ENCODE measurements at places on chromosomes 5 and 9.

- DNase-seq, result no peak
Observed at GRCh38 chr9:137266162-137266527, 11.0 kb downstream of the NELFB start.

DNA sequence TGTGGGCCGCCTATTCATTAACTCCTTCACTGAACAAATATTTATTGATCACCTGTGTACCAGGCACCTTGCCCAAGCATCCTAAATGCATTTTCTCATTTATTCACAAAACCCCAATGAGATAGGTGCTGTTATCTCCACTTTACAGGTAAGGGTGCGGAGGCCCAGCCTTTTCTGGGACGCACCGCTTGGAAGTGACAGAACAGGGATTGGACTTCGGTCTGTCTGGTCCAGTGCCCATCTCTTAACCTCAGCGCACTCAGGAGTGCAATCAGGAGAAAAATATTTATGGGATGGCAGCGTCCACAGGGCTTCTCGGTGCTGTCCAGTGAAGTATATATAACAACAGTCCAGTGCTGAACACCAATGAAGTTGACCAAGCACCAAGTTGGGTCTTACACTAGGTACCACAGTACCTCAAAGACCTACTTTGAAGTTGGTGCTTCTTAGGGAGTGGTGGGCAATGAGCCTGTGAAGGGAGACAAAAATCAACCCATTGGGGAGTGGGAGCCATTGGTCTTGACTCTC lies 18.9 kb upstream of the GARNL3 start:
- no peak for DNase-seq

- no peak for DNase-seq
Observed at GRCh38 chr5:176773408-176774035, 36.8 kb upstream of the UNC5A start.

DNA sequence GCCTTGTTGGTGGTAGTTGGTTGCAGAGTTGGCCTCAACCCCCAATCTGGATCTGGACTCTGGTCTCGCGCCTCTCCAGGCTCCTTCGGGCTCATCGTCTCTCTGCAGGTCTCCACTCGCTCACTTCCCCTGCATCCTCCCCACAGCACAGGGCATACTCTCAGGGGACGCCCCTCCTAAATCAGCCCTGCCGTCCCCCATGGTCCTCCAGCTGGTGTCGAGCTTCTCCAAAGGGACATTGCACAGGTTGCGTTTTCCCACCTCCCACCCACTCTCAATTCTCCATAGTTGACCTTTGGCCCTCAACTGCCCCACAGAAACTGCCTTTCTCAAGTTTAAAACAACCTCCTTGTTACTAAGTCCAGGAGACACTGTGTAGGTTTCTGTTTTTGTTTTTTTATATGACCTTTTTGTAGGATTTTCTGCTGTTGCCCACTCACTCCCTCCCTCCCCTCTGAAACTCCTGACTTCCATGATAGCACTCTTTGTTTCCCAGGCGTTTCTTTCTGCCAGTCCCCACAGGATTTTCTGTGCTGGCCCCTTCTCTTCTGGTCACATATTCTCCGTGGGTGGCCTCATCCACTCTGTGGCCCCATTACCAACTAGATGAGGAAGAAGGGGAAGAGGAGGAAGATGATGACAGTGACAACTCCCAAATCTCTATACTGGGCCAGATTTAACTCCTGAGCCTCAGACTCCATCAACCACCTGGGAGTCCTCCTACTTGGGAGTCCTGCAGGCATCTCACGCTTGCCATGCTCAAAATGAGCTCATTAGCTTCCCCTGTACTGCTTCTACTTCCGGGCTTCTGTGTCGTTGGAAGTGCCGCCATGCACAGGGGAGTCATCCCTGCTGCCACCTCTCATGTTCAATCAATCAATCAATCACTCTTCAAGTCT lies 50.3 kb downstream of the ALG2 start:
- no peak for DNase-seq

- no peak for DNase-seq
Observed at GRCh38 chr5:151740958-151741373, 17.5 kb downstream of the ATOX1 start.

DNA sequence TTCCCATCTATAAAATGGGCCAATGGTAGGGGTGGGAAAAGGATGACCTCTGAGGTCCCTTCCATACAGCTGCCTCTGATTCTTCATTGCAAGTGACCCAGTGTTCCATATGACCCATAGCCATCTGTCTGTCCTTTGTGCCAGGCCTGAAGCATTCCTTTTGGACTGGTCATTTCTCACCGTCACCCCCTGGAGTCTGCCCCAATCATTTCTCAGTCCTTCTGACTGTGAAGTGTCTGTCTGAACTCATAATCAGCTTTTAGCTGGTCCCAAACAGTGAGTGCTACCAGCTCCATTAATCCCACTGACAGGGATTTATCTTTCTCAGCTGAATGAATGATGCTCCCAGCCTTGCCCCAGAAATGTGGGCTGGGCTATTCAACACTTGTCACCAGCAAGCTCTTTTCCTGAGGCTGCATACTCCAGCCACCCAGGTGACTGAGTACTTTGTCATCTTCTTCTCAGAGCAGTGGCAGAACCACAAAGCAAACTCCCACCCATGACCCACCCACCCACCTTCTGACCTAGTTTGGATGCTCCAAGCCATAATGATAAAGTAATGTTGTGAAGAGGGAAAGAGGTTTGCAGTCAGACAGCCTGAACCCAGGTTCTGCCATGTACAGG lies 37.4 kb downstream of the KCNIP1 start:
- DNase-seq, result no peak

DNA sequence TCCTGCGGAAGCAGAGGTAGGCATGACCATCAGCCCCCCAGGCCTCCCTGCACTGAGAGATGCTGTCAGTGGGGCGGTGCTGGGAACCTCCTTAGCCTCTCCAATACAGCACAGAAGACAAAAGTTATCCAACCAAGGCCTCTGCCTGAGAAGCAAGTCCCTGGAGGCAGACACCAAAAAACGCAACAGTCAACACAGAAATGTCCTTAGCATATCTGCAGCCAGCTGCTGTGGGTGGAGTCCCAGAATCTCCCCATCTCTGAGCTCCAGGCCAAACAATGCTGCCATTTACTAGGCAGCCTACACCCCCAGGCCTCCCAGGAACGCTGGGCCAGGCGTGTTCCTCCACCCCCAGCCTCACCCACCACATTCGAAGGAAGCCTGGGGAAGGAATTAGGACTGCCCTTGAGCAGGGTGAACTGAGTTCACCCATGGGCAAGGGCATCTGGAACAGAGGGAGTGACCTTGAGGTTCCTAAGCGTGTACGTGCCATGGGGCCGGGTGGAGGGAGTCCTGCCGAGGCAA lies 43.7 kb downstream of the STK10 start:
- peak; percentile 68 for DNase-seq

- DNase-seq, result peak; percentile 5
Observed at GRCh38 chr5:150052956-150053712, 33.2 kb downstream of the CSF1R start.

DNA sequence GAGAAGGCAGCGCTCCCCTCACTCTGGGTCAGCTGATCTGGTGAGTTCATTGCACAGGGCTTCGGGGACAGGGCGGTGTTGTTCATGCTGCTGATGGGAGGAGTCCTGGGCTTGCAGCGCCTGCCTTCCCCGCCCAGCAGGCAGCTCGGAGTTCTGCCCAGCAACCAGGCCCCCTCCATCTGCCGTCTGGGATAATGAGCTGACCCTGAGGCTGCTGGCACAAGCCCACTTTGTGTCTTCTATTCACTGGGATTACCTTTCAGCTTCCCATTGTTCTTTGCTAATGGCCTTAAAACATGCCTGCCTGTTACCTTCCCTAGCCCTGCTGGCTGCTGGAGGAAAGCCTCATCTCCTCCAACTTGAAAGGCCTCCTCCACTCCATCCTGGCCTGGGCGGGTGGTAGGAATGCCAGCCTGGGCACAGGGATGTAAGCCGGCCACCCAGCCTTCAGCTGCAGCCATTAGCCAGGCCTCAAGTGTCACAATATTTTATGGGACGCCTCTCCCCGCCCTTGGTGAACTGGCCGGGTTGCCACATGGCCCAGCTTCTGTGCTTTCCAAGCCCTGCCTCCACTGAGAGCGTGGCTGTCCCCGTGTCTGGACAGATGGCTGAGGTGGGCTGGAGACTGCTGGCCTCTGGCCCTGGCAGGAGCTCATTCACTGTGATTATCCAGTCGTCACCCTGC lies 70.4 kb downstream of the GADD45G start:
- peak; percentile 89 for DNase-seq

DNA sequence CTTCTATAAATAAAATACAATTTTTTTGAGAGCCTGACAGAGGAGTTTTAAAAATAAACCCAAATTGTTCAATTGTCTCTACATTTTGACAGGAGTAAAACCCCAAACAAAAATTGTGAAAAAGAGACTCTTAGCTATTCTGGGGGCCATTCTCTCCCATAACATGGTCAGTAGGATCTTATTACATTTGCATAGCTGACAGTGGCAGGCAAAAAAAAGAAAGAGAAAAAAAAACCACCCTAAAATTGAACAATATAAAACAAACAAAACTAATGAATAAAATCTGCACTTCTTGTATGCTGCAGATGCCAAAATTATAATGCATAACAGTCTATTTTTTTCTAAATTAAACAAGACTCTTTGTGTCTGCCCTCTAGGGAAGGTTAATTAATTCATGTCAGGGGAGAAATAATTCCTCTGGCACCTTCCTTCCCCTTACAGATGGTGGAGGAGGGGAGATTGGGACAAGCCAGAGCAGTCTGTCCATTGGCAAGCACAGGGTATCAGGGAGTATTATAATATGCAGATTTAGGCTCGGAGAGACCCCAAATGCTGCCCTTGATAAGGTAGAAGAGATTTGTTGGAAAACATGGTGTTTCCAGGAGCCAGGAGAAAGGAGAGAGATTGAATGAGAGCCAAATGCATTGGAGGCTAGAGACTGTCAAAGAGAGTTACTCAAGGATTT lies 79.7 kb upstream of the CDH6 start:
- DNase-seq, result no peak

- no peak for DNase-seq
Observed at GRCh38 chr5:168750926-168751325, 171.8 kb upstream of the PANK3 start.

DNA sequence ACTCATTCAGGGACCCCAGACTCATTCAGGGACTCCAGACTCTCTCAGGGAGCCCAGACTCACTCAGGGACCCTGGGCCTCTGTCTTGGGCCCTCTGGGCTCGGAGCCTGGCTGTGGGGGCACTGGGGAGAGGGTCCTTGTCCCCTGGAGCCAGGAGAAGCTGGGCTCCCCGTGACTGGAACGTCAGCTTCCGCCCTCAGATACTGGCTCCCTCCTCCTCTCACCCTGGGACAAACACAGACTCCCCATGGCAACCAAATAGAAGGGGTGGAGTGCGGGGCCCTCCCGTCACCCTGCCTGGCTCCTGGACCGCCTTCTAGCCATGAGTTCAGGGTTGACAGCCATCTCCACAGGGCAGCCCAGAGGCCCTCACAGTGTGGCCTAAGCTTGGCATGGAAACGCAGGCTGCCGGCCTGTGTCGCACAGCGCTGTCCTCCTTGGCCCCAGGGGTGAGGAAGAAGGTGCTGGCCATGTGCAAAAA lies 27.6 kb downstream of the ZDHHC11B start:
- peak; percentile 55 for DNase-seq

- DNase-seq, result no peak
Observed at GRCh38 chr9:35935261-35935660, 22.7 kb downstream of the OR2S2 start.

- DNase-seq, result no peak
Observed at GRCh38 chr5:177610770-177611445, 11.0 kb downstream of the B4GALT7 start.

- DNase-seq, result no peak
Observed at GRCh38 chr9:7347556-7347955, 452.0 kb downstream of the DMAC1 start.

GRCh38 chr9:37676411-37676830 lies 25.7 kb downstream of the FRMPD1 start:
- DNase-seq, result peak; percentile 69

- no peak for DNase-seq
Observed at GRCh38 chr5:97229688-97230285, 46.7 kb upstream of the RIOK2 start.

DNA sequence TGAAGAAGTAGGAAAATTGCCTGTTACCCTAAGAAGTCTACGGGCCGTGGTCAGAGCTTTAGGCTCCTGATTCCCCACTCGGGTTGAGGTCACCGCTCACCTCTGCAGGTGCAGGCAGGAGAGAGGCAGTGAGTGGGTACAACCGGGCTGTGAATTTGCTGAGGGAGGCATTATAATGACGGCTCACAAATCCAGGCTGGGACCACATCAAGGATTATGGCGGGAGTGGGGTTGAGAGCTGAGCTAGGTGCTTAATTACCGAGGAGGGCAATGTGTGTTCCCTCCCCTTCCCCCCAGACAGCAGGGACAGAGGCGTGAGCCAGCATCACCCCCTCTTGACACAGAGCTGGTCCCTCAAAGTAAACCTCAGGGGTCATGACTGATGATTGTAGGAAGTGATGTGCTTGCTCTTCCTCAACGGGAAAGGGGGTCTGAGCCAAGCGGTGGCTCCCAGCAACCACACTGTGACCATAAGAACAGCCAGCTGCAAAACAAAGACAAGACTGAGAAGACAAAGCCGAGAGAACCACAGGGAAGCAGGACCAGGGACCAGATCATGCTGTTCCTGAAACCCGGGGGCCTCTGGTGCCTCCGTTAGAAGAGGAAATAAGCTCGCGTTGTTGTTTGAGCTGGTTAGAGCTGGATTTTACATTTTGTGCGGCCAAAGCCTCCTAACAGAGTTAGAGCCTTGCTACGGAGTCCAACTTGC lies 77.7 kb downstream of the OLFM1 start:
- no peak for DNase-seq

DNA sequence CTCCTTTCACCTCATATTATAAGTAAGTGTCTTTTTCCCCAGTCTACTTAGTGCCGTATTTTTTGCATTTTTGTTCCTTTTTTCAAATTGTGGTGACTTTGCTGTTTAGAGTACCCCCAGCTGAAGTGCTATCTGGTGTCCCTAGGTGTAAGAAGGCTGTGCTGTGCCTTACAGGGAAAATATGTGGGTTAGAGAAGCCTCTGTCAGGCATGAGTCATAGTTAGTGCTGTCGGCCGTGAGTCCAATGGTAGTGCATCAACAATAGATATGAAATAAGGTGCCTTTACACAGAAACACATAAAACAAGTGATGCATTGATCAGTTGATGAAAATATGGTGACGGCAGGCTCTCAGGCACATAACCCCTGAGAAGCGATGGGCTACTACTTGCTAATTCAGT lies 20.1 kb downstream of the SYK start:
- DNase-seq, result no peak

DNA sequence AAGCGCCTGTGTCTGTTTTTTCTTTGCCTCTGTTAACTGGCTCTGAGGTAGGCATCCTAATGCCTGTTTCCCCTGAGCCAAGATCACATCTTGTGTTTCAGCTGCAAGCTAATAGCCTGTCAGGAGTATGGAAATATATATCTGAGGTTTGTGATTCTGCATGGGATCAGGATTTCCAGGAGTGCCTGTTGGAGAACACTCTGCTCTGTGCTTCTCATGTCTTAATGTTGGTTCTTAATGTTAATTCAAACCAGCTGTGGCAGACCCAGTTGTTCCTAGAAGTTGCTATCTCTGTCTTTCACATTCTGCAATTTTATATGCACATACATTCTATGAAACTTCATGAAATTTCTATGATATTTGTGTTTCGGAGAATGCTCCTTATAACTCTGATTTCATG lies 72.1 kb downstream of the PGM5 start:
- no peak for DNase-seq

- DNase-seq, result no peak
Observed at GRCh38 chr5:175724314-175725275, 66.7 kb downstream of the HRH2 start.

Data from SK-N-SH (cell line).